ENCODE measurements at places on chromosomes 13 and 19. TPM values are rescaled to one million over a fixed set of nuclear protein-coding genes. Genes with fewer than 3 reads are reported as not detected.

Gene KLK1
- total RNA-seq = not detected

GRCh38 chr19:4671185-4671851 lies 1.2 kb upstream of the MYDGF start:
- DNase-seq = no peak
- no peak overlapping the region for H3K27ac ChIP-seq
- H3K4me3 ChIP-seq = no peak overlapping the region
- peaks cover 3% of the 10 kb centered on the region for H3K4me1 ChIP-seq
- no peaks in the 10 kb centered on the region for H3K36me3 ChIP-seq

Gene OLFM2
- 11.4 TPM for total RNA-seq

DNA sequence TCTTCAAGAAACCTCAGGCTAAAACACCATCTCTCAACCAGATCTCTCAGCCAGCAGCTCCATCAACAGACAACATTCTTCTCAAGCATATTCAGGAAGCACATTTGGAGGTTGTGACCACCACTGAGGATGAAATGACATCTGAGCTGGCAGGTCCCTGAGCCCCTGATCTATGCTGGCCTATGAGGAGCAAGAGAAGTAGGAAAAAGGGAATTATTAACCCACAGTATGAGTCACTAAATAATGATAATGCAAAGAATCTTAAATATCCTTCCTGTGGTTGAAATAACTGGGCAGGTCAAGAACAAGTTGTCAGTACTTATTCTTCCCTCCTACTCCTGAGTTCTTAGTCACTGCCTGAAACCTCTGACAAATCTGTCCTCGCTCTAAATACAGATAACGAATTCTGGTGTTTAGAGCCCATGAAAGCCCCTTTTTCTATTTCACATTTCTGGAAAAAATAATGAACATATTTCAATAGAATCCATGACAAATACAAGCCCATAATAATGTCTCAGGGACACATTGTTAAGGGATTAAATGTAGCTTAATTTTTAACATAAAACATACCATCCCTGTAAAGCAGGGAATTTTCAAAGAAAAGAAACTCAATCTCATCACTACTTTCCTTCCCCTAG lies 225.8 kb upstream of the IRS2 start:
- no peak for DNase-seq
- no peaks in the 10 kb centered on the region for H3K36me3 ChIP-seq
- H3K4me3 ChIP-seq = no peak overlapping the region
- no peak overlapping the region for H3K27ac ChIP-seq

DNA sequence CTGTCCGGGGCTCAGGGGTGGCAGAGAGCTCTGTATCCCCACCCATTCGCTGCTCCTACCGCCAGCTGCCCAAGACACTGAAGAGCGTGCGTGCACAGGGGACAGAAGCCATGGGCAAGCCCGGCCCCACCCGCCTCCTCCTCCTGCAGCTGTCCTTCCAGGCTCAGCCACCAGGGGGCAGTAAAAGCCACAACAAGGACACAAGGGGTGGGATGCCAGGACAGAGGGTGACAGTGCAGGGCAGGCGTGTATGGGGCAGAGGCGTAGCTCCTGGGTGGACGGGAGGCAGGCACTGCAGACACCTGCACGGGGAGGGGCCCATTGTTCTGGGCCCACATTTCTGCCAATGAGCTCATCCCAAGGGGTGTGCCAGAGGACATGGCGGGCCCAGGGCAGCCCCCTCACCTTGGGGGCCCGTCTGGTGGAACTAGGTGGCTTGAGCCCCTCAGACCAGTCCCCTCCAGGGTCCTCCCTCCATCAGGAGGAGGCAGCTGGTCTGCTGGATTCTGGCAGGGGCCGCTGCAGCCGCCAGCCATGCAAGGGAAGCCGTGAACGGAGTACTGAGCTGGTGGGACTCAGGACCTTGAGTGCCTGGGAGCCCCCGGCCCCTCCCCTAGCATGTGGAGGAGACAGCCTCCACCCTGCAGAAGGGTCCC lies 61.2 kb downstream of the MLLT1 start:
- H3K4me3 ChIP-seq = no peak overlapping the region
- H3K4me1 ChIP-seq = peaks cover 19% of the 10 kb centered on the region

DNA sequence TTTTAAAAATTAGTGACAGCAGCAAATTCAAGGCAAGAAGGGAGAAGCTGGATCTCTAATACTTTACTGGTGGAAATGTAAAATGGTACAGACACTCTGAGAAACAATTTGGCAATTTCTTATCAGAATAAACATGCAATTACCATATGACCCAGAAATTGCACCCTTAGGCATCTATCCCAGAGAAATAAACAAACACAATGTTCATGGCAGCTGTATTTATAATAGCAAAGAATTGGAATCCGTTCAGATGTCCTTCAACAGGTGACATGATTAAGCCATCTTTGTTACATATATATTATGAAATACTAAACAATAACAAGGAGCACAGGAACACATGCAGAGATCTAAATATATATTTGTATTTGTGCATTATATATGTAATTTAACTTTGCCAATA lies 756.5 kb downstream of the SLITRK1 start:
- H3K27me3 ChIP-seq = no peaks in the 10 kb centered on the region
- no peaks in the 10 kb centered on the region for H3K4me1 ChIP-seq
- H3K4me3 ChIP-seq = no peak overlapping the region
- H3K36me3 ChIP-seq = no peaks in the 10 kb centered on the region
- no peak for DNase-seq

- no peak for DNase-seq
- H3K27ac ChIP-seq = no peak overlapping the region
- no peak overlapping the region for H3K4me3 ChIP-seq
These were observed 2.7 kb upstream of the NUP62 start for GRCh38 chr19:49932041-49932451.

GRCh38 chr19:2554856-2555255 lies 78.9 kb downstream of the GADD45B start:
- no peak for DNase-seq
- no peak overlapping the region for H3K27ac ChIP-seq
- no peak overlapping the region for H3K4me3 ChIP-seq

- H3K4me1 ChIP-seq = no peaks in the 10 kb centered on the region
- no peak overlapping the region for H3K4me3 ChIP-seq
These were observed 66.1 kb upstream of the FRY start for GRCh38 chr13:31965361-31966066.

Gene NCR1
- total RNA-seq = not detected

GRCh38 chr13:94682229-94682628 lies 30.1 kb downstream of the SOX21 start:
- no peaks in the 10 kb centered on the region for H3K27me3 ChIP-seq
- DNase-seq = no peak
- no peak overlapping the region for H3K4me3 ChIP-seq
- H3K4me1 ChIP-seq = peaks cover 25% of the 10 kb centered on the region

DNA sequence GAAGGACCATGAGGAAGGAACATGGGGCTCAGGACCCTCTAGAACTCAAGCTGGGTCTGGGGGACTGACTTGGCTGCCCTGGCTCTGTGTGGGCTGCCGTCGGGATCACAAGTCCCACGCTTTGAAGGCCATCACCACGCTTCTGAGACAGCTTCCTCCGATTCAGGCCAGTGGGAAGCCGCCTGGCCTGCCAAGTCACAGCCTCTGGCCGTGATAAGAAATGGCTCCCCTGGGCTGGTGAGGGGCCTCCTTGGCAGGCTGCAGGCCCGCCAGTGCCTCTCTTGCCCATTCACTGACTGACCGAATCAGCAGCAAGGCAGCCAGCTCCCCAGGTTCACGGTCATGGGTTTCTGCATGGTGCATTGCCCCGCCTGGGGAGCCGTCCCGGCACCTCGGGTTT lies 48.8 kb downstream of the COMP start:
- no peak overlapping the region for H3K27ac ChIP-seq
- no peak overlapping the region for H3K4me3 ChIP-seq
- no peaks in the 10 kb centered on the region for H3K36me3 ChIP-seq
- peaks cover 22% of the 10 kb centered on the region for H3K4me1 ChIP-seq
- DNase-seq = peak; percentile 1
- H3K27me3 ChIP-seq = no peaks in the 10 kb centered on the region

DNA sequence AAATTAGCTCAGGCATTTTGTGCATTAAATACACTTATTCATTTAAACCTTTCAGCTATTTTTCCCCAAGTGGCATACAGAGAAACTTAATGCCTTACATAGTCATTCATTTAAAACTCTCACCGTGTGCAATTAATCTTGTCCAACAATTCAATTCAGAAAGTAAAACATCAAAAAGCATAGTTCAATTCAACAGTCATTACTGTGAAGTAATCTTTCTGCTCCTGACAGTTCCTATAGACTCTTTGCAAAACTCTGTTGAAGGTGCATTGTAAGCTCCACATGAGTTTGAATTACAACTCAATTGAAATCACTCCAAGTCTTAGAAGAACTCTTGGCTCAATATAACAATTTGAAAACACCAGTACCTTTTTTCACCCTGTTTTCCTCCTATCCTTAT lies 228.3 kb downstream of the DACH1 start:
- H3K4me1 ChIP-seq = peaks cover 20% of the 10 kb centered on the region
- H3K27ac ChIP-seq = peak overlapping the region; percentile 34
- no peak for DNase-seq
- no peaks in the 10 kb centered on the region for H3K36me3 ChIP-seq

GRCh38 chr19:1429750-1430149 lies 8.4 kb upstream of the RPS15 start:
- H3K4me3 ChIP-seq = no peak overlapping the region
- no peak overlapping the region for H3K27ac ChIP-seq
- H3K27me3 ChIP-seq = no peaks in the 10 kb centered on the region
- H3K4me1 ChIP-seq = peaks cover 13% of the 10 kb centered on the region

DNA sequence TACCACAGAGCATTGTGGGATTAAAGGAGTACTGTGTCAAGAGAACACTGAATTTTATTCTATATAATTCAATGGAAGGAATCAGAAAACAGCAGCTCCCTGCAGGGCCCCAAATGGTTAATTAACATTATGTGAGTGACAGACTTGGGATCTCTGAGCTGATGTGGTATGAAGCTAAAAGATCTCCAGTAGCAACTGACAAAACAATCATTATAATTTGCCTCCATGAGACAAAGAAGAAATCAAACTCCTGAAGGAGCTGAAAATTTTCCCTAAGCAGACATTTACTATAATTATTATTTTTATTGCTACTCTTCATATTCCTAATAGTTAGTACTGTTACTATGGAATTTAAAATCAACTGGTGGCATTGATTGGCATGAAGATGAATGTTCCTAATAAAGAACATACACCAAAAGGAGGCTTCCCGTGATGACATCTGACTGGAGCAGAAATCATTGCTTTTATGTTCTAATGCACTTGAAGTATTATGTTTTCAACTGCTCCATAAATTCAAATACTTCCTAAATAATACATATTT lies 28.8 kb upstream of the RFC3 start:
- H3K27ac ChIP-seq = no peak overlapping the region
- no peak for DNase-seq
- no peaks in the 10 kb centered on the region for H3K27me3 ChIP-seq
- no peaks in the 10 kb centered on the region for H3K4me1 ChIP-seq
- H3K4me3 ChIP-seq = no peak overlapping the region
- H3K36me3 ChIP-seq = no peaks in the 10 kb centered on the region

Gene CLDND2
- total RNA-seq = not detected

GRCh38 chr19:12763100-12763499 lies 11.5 kb downstream of the BEST2 start:
- H3K4me3 ChIP-seq = no peak overlapping the region
- no peaks in the 10 kb centered on the region for H3K4me1 ChIP-seq
- no peak overlapping the region for H3K27ac ChIP-seq
- DNase-seq = no peak
- no peaks in the 10 kb centered on the region for H3K36me3 ChIP-seq

Gene ZNF737
- total RNA-seq = 36.0 TPM

DNA sequence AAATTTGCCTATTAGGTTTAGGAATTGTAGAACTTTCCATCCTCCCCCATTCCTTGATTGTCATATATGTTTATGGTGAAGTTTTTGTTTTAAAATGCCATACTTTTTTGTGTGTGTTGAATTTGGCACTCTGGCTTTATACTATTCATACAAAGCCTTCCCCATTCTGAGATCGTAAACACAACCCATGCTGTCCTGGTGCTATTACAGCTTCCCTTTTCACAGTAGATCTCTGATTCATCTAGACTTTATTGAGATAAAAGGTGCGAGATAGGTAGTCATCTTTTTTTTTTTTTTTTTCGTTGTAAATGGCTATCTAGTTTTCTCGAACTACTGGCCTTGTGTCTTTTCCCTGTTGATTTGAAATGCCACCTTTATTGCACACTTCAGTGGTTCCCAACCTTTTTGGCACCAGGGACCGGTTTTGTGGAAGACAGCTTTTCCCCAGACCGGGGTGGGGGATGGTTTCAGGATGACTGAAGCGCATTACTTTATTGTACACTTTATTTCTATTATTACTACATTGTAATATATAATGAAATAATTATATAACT lies 94.6 kb downstream of the LRCH1 start:
- H3K27me3 ChIP-seq = no peaks in the 10 kb centered on the region
- no peak overlapping the region for H3K4me3 ChIP-seq
- H3K36me3 ChIP-seq = no peaks in the 10 kb centered on the region
- no peak for DNase-seq
- H3K27ac ChIP-seq = no peak overlapping the region

DNA sequence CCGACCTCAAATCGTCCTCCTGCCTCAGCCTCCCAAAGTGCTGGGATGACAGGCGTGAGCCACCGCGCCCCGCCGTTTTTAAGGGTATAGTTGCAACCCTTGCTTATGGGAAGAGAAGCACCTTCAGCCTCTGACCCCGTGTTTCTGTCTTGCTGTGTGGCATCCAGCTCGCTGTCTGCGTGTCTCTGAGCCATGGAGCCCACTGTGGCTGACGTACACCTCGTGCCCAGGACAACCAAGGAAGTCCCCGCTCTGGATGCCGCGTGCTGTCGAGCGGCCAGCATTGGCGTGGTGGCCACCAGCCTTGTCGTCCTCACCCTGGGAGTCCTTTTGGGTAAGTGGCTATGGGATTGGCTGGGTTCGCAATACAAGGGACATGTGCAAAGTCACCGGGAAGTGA lies 29.5 kb downstream of the TMPRSS9 start:
- DNase-seq = no peak
- no peaks in the 10 kb centered on the region for H3K27me3 ChIP-seq
- no peak overlapping the region for H3K4me3 ChIP-seq

- H3K27ac ChIP-seq = no peak overlapping the region
- no peak overlapping the region for H3K4me3 ChIP-seq
- no peaks in the 10 kb centered on the region for H3K36me3 ChIP-seq
These were observed 403.2 kb downstream of the EFNB2 start for GRCh38 chr13:106132216-106132615.

DNA sequence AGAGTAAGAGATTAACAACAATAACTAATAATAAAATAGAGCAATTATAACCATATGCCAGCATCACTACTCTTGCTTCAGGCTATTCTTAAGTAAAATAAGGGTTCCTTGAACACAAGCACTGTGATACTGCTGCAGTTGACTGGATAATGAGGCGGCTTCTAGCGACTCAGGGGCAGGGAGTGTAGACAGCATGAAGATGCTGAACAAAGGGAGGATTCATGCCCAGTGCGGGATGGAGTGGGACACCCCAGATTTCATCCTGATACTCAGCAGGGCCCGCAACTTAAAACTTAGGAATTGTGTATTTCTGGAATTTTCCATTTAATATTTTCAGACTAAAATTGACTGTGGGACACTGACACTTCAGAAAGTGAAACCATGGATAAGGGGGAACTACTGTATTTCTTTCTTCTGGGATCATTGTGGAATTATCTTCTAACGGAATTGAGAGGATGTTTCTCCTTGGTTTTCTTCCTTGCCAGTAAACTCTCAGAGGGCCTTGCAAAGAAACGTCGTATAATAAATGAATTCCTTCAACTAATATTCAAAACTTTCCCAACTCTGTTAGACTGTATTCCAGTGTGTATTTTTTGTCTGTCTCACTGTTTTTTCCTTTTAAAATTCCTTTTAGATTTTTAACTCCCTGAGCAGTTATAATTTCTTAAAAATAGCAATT lies 127.5 kb downstream of the B3GLCT start:
- H3K36me3 ChIP-seq = no peaks in the 10 kb centered on the region
- no peak overlapping the region for H3K27ac ChIP-seq
- H3K27me3 ChIP-seq = no peaks in the 10 kb centered on the region
- H3K4me1 ChIP-seq = peaks cover 12% of the 10 kb centered on the region
- no peak for DNase-seq

Data from neural progenitor cell (in vitro differentiated cells).